ENCODE measurements at places on chromosomes 16 and 17.

- no peak for DNase-seq
Measured at GRCh38 chr16:27751233-27751632, 201.3 kb downstream of the KATNIP start.

DNA sequence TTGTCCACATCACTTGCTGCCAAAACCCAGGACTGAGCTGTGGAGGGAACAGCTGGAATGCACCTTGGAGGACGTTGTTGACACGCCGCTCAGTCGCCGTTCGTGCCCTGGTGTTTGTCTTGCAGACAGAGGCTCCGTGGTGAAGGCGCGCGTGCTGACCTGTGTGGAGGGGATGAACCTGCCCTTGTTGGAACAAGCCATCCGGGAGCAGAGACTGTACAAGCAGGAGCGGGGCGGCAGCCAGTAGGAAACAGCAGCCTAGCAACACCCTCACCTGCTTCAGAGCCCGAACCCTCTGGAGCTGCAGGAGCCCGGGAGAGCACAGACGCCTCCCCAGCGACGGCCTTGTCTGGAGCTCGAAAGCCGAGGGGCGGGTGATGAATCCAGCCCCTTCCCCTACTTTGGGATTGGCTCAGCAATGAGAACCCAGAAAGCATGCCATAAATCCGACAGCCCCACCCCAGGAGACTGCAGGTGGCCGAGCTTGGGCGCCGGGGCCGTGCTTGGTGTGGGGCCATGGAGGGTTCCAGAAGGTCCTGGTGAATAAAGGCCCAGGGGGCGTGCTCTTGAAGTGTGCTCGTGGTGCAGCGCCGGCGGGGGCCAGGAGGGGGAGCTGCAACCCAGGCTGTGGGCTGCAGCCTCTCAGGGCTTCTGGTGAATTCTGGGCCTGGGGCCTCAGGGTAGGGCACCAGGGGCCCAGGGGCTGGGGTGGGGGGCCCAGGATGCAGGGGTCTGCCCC lies 470 bp upstream of the CDK3 start:
- DNase-seq, result peak; percentile 61

- no peak for DNase-seq
Measured at GRCh38 chr17:2243953-2244352, 59.6 kb downstream of the SMG6 start.

DNA sequence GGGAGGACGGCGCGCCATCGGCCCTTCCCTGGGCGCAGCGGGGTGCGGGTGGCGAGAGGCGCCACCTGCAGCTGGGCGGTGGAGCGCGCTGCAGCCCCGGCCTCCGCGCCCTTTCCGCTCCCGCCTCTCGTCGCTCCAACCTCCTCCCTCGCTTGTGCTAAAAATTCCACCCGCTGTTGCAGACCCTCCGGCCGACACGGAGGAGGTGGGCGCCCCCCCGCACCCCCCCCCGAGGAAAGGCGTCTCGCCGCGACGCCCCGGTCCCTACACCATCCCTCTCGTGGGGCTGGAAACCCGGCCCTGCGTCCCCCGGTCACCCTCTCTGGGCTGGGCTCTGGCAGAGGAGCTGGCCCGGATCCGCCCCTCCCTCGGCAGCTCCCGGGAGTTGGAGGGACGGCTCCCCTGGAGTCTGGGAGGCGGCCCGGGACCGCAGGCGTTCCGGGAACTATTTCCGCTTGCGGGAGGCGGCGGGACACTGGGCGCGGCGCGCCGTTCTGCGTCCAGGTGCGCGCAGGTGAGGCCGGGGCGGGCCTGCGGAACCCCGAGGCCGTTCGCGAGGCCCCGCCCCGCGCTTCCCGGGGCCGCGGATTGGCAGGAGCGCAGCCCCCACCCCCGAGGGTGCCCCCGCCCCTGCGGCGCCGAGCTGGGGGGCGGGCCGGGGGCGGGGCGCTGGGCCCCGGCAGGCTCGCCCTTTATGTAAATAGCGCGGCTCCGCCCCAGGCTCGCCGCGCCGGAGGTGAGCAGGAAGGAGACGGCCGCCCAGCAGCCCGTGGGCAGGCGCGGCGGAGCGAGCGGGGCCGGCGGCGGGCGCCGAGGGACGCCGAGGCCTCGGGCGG lies at the start of gene LLGL2:
TSS of gene LLGL2 (plus strand) at position 728 of the 836 bp plus-strand sequence. CDS start 17,730 bp downstream, outside the sequence.
- peak; percentile 78 for DNase-seq

DNA sequence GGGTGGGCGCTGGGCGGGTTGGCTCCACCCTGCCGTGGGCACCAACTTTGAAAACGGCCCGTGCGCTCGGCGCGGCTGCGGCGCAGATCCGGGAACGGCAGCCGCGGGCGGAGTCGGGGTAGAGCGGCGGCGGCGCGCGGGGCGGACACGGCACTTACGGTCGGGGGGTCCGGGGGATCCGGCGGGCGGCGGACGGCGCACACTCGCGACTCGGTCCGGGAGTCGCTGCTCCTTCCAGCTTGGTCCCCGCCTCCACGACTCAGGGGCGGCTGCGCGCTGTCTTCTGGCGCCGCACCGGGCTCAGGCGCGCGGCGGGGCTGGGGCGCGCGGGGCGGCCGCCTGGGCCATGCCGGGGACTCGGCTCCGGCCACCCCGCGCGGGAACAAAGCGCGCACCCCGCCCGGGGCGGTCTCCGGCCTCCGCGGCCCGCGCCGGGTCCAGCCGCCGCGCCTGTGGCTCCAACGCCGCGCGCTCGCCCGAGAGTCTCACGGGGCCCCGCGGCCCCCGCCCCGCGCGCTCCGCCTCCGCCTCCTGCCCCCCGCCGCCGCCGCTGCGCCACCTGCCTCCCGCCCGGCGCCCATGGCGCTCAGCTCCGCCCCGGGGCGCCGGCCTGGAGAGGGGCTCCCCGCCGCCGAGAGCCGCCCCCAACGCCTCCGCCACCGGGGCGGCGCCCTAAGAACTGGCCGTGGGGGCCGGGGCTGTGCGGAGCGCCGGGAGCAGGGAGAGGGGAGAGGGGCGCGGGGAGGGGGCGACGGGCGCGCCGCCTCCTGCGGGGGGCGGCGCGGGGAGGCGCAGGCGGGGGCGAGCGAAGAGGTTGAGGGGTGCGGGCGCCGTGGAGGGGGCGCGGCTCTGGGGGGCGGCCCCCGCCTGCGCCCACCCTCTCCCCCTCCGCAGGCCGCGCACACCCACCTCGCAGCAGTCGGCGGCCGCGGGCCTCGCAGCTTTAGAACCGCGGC lies 35.9 kb downstream of the CBFA2T3 start:
- DNase-seq, result no peak

GRCh38 chr16:85900027-85900792 lies 1.2 kb downstream of the IRF8 start:
- no peak for DNase-seq

DNA sequence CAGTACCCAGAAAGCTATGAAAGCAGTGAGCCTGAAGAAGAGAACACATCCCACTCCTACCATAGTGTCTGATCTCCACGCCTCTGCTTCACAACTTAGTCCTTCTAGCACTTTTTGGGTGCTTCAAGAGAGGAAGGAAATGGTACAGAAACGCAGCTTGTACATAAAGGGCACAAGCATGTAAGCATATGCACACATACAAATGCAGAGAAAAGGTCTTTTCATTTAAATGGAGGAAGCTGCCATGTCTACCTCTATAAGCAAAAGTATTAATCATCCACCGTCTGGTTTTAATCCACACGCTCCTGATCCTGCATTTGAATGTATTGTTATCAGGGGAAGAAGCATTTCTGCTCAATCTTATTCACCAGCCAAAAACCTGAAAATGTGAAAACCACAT lies 100.7 kb downstream of the HIC1 start:
- no peak for DNase-seq

Data from T-helper 9 cell (primary cell).